ENCODE measurements at places on chromosomes 12 and 14.
A peak's percentile ranks its signal among the peaks of the same experiment; 100 is the strongest.

DNA sequence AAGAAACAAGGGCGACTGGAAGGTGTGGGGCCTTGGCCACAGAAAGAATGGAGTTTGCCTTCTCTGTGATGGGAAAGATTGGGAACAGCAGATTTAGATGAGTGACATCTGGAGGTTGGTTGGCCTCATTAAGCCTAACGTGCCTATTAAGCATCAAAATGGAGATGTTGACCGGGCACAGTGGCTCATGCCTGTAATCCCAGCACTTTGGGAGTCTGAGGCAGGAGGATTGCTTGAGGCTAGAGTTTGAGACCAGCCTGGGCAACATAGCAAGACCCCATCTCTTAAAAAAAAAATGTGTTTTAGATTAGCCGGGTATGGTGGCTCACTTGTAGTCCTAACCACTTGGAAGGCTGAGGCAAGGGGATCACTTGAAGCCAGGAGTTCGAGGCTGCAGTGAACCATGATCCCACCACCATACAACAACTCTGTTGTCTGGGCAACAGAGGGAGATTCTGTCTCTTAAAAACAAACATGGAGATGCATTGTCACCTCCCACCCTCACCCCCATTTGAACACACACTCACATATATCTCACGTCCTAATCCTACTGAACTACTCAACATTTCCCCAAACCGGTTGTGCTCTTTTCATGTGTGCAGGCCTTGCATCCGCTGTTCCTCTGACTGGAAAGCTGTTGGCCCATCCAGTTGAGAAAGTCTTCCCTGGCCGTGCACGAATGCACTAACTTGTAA lies 172.1 kb downstream of the ETV6 start:
- DNase-seq, result no peak

- no peak for DNase-seq
These were observed 17.1 kb upstream of the YBX3 start for GRCh38 chr12:10740182-10740581.

DNA sequence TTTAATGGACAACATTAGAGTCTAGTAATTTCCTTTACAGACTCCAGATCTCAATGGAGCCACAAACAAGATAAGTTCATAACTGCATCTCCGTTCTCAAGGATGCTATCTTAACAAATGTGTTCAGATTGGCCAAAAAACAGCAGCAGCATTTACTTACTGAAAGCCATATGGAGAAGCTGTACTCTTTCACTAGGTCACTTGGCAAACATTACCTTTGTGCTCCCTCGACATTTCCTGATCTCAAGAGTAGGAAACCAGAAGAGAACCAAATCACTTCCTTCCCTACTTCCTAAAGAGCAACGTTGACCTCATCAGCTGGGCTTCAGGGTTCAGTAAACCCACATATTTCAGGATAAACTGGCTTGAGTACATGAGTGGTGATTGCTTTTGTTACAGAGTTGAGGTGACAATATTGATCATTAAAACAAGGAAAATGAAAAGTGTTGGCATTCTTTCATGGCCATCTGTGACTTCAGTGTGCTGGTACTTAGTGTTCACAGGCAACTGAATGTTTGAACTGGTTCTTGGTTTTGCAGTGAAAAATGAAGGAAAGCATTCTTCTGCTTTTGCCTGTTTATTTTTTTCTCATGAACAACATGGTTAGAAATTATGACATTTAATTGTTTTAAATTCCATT lies 449.6 kb downstream of the TMEM117 start:
- DNase-seq, result no peak

- no peak for DNase-seq
These were observed 364.8 kb downstream of the SNAPC1 start for GRCh38 chr14:62126879-62127478.

- no peak for DNase-seq
These were observed 3.5 kb upstream of the BDKRB1 start for GRCh38 chr14:96252323-96252998.

- DNase-seq, result no peak
These were observed 86.5 kb upstream of the SLC38A2 start for GRCh38 chr12:46459111-46459510.

DNA sequence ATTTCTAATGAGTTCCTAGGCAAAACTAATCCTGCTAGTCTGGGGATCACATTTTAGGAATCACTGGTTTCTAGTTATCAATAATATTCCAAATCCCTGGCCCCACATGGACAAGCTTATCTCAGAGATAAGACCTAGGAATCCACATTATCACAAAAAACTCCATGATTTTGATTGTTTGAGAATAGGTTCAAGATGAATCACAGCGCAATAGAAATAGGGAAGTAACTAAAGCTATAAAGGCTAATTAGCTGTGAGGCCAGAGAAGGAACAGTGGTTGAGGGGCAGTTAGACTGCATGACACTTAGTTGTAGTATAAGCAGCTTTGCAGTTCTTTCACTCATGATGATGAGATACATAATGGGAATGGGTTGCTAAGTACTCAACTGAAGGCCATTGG lies 13.1 kb upstream of the ATP5F1B start:
- no peak for DNase-seq

DNA sequence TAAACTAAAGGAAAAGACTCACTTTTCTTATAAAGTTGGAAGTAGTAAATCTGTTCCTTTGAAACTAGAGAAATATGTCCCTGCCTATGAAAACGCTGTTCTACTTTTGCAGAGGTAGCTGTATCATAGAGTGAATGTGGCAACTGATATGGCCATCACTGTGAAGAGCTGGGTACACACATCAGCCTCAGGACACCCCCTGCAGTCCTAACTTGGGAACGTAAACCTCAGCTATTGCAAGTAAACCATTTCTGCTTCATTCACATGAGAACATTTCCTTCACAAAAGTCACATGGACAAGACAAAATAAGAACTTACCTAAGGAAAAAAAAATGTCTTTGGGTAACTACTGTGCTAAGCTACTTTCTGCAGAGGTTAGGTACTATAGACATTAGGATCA lies 233.3 kb upstream of the PPFIA2 start:
- DNase-seq, result peak; percentile 37

DNA sequence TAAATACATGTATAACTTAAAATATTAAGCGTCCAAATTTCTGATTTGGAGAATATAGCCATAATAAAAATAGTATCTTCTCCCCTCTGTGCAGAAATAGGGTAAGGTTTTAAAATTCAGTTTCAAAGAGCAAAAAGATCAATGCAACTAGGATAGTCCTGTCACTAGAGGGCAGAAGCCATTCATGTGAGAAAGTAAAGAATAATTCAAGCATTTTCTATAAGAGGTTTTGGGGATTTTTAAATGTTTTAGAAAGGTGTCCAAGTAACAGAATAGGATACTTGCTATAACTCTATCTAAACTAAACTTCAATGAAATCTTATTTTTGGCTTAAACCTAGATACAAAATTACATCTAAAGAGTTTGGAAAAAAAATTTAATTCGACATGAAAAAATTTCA lies 50.3 kb downstream of the ADAMTS20 start:
- no peak for DNase-seq

- no peak for DNase-seq
These were observed 165.6 kb downstream of the SUDS3 start for GRCh38 chr12:118541934-118542333.

DNA sequence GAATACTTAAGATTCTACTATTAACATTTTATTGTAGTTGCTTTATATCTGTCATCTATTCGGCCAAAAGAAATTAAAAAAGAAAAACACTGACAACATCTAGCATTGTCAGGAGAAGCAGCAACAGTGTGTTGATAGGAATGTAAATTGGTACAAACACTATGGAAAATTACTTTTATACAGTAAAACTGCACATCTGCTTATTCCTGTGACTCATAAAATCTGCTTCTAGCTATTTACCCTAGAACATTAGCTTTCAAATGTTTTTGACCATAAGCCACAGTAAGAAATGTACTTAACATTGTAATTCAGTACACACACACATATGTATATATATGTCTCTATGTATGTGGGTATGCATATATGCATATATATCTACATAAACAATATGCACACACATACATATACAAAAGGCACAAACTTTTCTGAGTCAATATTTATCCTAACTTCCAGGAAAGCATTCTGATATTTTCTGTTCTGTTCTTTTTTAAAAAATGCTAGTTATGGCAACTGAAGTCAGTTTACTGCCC lies 278.9 kb upstream of the GARIN2 start:
- DNase-seq, result no peak

- no peak for DNase-seq
These were observed 123.8 kb downstream of the PTCSC3 start for GRCh38 chr14:36052681-36053080.

DNA sequence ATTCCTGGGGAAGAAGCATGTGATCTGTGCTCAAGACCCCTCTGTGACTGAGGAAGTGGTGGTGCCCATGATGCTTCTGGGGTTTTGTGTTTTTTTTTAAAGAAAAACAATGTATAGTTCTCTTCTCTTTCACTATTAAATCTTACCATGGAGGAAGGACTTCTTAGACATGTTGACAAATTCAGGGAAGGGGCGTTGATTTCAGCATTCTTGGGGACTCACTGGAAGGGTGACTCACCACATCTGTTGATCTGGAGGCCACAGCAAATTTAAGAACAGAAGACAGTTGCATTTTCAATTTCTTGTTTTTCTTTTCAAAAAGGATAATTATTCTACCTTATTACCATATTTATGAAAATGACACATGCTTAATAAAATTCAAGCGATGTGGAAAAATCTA lies 152.9 kb upstream of the RTL1 start:
- no peak for DNase-seq

GRCh38 chr12:65293735-65294134 lies 15.3 kb downstream of the MSRB3 start:
- no peak for DNase-seq

DNA sequence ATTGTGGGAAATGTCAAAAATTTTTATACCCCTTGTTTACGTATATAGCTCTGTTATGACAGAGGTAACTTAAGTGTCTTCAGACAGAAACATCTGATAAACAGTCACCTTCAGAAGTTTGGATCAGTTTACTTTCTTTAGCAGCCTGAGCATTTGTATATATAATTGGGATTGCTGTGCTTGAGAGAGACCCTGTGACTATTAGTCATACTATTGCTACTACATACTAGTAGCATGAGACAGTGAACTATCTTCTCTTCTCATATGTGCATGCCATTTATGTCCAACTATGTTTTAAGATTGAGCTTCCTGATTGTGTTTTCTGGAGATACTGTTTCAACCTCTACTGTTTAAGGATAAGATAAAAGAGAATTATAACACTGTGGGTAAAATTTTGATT lies 101.5 kb downstream of the PDE6H start:
- no peak for DNase-seq

DNA sequence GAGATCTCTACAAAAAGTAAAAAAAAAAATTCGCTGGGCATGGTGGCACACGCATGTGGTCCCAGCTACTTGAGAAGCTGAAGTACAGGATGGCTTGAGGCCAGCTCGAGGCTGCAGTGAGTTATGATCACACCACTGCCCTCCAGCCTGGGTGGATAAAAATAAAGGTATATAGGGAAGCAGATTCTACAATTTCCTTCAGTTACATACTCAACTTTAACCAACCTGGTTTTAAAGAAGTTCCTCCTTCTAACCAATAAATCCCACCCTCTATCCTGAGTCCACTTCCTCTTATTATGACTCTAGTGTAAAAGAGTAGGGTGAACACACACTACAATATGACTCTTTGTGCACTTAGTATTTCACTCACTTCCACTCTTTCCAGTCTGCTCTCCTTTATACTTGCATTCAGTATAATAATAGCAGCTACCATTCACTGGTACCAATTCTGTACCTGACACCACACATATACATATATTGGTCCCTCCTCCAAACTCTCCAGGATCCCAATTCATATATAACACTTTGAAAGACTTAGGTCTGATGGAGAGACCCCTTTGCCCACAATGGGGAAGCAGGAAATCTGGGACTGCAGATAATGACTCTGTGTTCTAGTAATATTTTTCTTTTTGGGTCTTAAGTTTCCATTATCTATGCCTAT lies 2.3 kb downstream of the ARF3 start:
- DNase-seq, result no peak

- DNase-seq, result no peak
These were observed 20.9 kb downstream of the ISCA2 start for GRCh38 chr14:74514471-74514941.

DNA sequence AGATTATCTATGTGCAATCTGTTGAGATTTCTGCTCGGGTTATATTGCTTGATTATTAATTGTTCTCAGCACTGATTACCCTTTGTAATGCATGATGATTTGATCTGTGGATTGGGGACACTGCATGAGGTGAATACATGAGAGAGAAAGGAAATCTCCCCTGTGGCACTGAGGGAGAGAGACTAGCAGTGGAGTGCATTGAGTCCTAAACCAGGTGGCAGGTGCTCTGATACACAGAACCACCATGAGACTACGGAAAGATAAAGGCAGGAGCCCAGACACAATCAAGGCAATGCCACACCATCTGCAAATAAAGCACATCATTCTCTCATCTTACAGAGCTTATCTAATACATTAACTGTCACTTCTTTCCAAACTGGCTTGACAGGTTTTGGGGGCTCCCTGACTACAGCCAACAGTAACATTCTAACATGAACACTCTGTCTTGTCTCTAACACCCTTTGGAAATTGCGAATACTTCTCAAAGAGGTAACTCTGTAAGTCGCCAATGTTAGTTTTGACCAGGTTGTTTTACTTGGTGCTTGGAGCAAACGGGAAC lies 37.6 kb upstream of the TSPAN8 start:
- no peak for DNase-seq

Measured in CD4-positive, alpha-beta T cell treated with Interferon alpha-2 for 1 hour (primary cell).